Thoracic aorta (tissue), 2 donors: ENCODE measurements at places on chromosomes 7 and 10. TPM values are rescaled to one million over a fixed set of nuclear protein-coding genes. Genes with fewer than 3 reads are reported as not detected.

- DNase-seq = no peak
Measured at GRCh38 chr10:14334771-14335170, 4.0 kb upstream of the FRMD4A start.

EZH2 gene
- not detected for total RNA-seq

GRCh38 chr7:17986851-17987250 lies 40.8 kb downstream of the PRPS1L1 start:
- no peak for DNase-seq

DNA sequence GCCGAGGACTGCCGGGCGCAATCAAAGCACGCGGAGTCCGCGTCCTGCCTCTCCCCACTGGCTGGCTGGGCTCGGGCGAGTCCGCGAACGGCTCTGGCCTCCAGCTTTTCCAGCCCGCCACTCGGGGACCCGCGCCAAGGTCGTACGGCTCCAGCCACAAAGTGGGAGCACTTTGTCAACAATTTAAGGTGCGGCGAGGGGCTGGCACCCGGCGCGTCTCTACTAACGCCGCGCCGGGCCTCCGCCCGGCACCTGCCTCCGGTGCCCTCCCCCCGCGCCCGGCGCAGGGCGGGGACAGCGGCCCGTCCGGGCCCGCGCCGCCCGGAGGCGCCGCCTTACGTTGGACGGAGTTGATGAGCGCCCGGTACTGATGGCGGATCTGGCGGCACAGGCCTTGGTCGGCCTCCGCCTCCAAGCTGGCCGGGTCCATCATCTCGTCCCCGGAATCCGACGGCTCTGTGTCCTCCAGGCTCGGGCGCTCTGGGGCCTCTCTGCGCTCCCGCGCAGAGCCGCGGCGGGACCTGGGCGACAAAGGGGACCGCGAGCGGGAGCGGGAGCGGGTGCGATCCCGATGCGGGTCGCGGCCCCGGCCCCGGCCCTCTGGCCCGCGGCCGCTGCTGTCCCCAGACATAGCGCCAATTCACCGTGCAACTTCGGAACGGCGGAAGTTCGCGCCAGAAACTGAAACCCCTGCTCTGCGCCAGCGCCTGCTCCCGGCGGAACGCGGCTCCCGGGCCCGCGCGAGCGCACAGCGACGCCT lies at the start of gene NSMCE4A:
NSMCE4A (minus strand) TSS at position 683 of the 760 bp plus-strand sequence; CDS start at position 631, 52 bp downstream.
- DNase-seq = no peak

DNA sequence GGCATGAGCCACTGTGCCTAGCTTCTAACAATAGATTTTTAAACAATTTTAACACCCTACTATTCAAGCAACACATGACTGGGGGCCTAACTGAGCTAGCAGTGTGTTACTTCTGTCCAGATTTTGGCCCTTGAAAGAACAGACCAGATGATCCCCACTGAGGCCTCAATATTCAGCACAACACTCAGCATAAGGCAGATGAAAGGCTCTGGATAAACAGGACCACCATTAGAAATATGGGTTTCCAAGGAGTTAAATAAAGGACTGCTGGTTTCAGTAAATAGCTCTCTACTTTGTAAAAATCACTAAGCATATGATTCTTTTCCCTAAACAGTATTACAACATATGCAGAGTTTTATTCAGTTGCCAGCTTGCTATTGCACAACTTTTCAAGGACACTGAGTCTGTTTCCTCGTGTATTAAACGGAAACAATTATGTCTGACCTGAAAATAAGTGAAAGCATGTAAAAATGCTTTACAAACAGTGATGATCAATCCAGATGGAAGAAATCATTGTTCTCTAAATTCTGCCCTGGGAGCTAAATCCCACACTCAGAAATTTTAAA lies 23.8 kb upstream of the FZD1 start:
- DNase-seq = no peak

GTF2I gene
- total RNA-seq = 107 TPM

DNA sequence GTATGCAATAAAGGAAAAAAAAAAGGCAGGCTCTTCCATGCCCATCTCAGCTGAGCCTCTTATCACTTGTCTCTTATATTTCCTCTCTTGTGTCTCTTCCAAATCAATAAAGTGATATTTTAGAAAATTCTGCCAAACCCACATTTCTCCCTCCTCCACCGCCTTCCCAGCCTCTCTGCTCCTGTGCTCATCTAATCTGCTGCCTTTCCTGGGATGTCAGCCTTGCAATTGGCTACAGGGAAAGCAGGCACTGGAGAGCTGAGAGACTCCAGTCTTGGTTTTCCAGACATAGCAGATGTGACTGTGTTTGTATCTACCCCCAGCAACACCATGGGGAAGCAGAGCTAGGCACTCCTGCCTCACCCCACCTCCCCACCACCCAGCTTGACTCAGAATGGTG lies 298.4 kb downstream of the KCNMA1 start:
- no peak for DNase-seq

GRCh38 chr7:15504351-15504750 lies 57.5 kb downstream of the AGMO start:
- no peak for DNase-seq

- DNase-seq = no peak
Measured at GRCh38 chr7:6559896-6560295, 8.6 kb upstream of the GRID2IP start.

FEZF1 gene
- not detected for total RNA-seq

REEP3 gene
- 91.6 TPM for total RNA-seq

DNA sequence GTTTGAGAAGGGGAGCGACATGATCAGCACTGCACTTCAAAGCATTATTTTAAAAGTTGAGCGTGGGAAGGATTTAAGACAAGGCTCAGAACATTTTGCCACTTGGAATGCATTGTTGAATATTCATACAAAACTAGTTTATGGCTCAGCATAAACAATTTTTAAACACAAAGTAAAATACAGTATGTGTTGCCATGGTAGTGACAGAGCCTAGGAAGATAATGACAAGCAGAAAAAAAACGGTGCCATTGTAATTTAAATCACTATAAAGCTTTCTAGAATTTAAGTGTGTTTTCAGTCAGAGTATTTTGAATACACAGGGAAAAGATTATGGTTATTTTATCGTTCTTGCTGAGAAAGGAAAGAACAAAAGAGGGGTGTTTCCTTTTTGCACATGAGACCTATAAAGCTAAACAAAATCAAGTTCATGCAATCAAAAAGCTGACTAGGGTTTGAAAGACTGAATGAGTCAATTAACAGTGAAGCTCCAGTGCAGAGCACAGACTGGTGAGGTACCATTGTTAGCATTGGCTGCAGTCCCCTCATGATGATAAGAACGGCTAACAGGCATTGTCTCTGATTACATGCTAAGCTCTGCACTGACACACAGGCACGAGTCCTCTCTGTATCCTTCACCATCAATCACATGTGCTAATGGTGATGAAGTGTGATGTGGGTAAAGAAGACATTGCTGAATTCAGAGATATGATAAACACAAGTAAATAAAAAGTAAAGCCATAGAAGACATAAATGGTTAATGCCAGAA lies 181.9 kb upstream of the VSTM2A start:
- no peak for DNase-seq

GRCh38 chr7:70720191-70720873 lies 411.6 kb upstream of the GALNT17 start:
- DNase-seq = no peak

DNA sequence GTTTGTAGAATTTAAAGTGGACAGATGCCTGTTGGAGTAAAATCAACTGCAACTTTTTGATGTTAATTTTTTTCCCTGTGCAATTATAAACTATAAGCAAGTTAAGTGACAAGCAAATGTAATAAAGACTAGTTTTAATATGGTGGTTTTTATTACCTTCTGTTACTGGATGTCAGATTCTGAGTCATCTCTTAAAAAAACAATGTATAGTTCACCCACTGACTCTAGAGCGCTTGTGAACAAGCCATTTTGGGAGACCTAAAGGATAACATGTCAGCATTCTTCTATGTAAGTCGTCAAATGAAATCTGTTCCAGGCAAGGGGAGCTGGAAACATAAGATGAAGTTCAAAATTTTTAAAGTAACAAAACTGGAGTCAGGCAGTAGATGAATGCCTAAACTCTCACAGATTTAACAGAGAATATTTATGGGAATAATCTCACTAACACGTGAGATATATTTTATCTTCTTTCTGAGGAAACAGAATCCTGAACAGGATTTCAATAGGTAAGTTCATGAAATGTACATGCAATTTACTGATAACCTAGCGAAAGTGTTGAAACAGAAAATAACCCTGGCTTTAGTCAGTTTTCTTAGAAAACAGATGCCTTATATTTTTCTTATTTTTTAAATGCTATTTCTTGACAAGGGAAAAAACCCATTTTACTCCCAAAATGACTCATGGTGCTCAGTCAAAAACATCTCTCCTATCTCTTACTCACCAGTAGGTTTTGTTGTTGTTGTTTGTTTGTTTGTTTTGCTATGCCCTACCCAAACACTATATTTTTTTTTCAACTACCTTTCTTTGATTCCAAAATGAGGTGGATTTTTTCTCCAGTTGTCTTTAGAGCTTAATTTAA lies 91.7 kb downstream of the SLC39A12 start:
- DNase-seq = no peak

- DNase-seq = no peak
Measured at GRCh38 chr10:60042914-60043313, 136.6 kb upstream of the CCDC6 start.

RALA gene
- total RNA-seq = 7.3 TPM

ARHGEF35 gene
- 3.2 TPM for total RNA-seq

- no peak for DNase-seq
Measured at GRCh38 chr7:144787127-144787526, 48.7 kb downstream of the TPK1 start.

C10orf143 gene
- not detected for total RNA-seq

DNA sequence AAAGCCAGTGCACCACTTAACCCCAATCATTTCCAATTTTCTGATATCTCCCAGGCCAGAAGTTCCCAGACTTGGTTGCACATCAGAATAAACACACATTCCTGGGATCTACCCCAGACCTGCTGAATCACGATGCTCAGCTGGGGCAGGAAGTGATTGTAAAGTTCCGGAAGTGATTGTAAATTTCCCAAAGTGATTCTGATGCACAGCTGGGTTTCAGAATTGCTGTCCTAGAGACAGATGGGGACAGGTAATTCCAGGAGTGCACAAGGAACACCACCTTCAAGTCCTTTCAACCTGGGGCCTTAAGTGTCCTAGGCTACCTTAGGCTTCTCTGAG lies 104.2 kb upstream of the EEPD1 start:
- DNase-seq = no peak

- DNase-seq = no peak
Measured at GRCh38 chr10:131787961-131788360, 112.8 kb upstream of the PPP2R2D start.
